ENCODE measurements at places on chromosomes 4 and X. TPM values are rescaled to one million over a fixed set of nuclear protein-coding genes. Genes with fewer than 3 reads are reported as not detected.

DNA sequence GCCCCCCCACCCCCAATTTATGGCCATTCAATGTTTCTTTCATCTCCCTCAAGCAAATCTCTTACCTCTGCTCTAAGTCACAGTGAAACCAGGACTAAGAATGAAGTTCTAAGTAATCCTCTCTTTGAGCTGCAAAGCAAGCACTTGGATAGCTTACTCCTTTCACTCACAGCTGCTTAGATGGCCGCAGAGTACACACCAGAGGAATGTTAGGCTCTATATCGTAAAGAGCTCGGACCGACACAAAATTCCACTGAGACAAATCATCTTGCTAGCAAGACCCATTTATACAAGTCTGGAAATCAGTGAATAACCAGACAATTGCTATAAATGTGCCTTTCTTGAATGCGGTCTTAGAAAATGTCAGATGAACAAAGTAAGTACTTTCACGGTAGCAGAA is 135.0 kb downstream of the IDS start:
- no peak for DNase-seq

DNA sequence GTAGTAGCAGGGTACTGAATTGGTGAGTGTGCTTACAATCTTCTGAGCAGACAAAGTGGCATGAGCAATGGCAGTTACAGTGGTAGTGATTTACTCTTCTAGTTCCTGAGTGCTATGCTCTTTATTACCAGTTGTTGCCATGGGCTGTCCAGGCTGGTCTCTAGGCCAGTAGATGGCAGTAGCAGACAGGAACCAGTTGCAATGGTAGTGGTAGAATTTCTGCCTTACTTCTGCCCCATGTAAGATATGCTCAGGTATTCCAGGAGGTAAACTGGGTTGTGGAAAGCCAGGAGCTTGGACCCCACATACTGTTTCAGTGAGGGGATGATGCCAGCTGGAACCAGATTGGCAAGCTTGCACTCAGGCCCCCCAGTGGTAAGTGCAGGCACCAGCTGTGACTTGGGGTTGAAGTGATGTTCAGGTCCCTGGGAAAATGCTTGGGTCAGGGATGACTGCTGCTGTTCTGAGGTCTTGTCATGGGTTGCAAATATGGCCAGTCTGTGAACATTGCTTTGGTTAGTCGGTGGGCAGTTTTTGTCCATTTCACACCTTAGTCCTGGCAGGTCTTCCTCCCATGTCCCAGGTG is 63.0 kb upstream of the ZXDB start:
- no peak for DNase-seq

GRCh38 chr4:15149839-15150592 is 147.7 kb downstream of the CPEB2 start:
- no peak for DNase-seq

DNA sequence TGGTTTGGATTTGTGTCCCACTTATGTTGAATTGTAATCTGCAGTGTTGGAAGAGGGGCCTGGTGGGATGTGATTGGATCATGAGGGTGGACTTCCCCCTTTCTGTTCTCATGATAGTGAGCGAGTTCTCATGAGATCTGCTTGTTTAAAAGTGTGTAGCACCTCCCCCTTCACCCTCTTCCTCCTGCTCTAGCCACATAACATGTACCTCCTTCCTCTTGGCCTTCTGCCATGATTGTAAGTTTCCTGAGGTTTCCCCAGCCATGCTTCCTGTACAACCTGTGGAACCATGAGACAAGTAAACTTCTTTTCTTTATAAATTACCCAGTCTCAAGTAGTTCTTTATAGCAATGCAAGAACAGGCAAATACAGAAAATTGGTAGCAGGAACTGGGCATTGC is 138.7 kb downstream of the INPP4B start:
- DNase-seq = no peak

- DNase-seq = no peak
Measured at GRCh38 chr4:38782452-38783108, at the start of gene TLR10. TSS of gene TLR10 (minus strand) at chr4:38782990. CDS start at chr4:38775590, 7,400 bp downstream.

GRCh38 chrX:2723286-2723879 is 28.5 kb upstream of the XG start:
- no peak for DNase-seq

GRCh38 chrX:143095816-143096215 is 70.1 kb downstream of the SPANXN4 start:
- DNase-seq = no peak

- no peak for DNase-seq
Measured at GRCh38 chr4:33467291-33467690, 2747.1 kb downstream of the PCDH7 start.

- peak; percentile 54 for DNase-seq
Measured at GRCh38 chrX:117713411-117713810, 403.2 kb downstream of the KLHL13 start.

DNA sequence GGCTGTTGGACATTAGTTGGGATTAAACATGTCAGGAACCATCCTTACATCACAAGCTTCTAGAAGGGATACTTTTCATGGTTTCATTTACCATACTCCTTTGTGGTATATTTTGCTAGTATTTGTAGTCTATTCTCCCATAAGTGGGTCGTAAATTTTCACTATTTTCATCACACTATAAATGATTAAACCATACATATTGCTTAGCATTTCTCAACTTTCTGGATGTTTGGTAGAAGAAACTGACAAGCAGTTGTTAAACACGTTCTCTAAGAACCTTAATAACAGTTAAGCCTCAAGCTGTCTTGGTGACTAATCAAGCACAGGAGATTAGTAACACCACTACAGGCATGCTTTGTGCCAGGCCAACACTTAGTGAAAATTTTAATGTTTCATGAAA is 375.5 kb downstream of the NAF1 start:
- no peak for DNase-seq

- no peak for DNase-seq
Measured at GRCh38 chr4:45121426-45121975, 395.1 kb upstream of the GNPDA2 start.

DNA sequence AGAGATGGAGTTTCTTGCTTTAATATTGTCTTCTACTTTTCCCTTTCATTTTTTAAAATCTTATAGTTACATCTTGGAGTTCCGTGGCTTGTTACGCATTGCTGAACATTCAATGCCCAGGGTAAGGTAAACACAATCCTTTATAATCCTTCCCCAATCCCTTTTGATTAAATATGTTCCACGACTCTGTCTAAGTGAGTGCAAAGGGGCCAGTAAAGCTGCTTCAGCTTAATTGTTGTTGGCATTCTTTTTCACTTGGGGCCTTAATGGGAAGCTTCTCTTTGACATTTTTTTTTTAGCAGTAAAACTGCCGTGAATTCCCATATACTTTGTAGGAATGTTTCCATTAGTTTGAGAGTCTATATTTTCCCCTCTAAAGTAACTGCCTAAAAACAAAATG is 1028.1 kb downstream of the C4orf33 start:
- no peak for DNase-seq

DNA sequence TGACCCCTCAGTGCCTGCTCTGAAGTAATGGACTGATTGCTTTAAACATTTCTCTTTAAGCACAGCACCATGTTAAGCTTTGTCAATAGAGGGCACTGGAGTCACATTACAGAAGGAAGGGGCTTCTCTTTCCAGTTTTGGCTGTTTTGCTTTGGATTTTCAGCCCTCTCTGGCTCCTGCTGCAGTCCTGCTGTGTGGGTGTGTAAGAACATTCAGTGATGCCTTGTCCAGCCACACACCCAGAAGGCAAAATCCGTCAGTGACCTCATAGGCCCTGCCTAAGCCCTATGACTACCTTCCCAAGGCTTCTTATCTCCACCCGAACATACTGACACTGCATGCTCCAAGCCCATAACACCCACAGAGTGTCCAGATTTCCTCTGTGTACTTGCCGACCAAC is 215.3 kb upstream of the CTSO start:
- DNase-seq = no peak

DNA sequence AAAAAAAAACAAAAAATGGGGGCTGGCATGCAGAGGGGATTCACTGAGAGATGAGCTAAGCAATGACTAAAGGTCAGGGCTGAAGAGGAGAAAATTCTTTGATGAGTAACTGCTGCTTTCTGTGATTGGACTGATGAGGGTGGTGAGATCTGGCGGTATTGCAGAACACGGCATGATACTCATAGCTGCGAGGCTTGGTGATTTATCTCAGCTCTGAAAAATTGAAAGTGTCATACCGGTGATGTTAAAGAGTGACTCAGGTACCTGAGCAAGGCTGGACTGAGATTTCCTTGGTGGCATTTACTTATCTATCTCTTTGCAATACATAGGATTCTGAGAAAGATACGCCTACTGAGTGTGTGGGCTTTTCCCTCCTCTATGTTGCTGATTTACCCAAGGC is 204.1 kb upstream of the DDX53 start:
- no peak for DNase-seq

GRCh38 chr4:158353541-158354304 is 143.4 kb downstream of the TMEM144 start:
- no peak for DNase-seq

DNA sequence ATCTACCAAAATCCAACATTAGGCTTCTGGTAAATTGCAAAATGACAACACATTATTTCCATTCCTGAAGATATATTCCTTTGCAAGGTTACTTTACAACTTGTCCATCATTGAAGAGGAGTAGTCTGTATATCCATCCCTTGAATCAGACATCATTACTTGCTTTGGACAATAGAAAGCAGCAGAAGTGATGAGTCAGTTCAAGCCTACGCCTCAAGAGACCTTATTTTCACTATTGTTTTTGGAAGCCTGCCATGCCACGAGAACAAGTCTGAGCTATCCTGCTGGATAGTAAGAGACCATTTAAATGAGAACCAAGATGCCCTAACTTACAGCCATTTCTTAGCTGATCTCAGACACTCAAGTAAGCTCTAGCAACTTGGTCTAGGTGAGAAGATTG is 246.0 kb upstream of the HHIP start:
- peak; percentile 92 for DNase-seq

GRCh38 chr4:145739845-145740244 is 59.9 kb downstream of the C4orf51 start:
- DNase-seq = no peak

DNA sequence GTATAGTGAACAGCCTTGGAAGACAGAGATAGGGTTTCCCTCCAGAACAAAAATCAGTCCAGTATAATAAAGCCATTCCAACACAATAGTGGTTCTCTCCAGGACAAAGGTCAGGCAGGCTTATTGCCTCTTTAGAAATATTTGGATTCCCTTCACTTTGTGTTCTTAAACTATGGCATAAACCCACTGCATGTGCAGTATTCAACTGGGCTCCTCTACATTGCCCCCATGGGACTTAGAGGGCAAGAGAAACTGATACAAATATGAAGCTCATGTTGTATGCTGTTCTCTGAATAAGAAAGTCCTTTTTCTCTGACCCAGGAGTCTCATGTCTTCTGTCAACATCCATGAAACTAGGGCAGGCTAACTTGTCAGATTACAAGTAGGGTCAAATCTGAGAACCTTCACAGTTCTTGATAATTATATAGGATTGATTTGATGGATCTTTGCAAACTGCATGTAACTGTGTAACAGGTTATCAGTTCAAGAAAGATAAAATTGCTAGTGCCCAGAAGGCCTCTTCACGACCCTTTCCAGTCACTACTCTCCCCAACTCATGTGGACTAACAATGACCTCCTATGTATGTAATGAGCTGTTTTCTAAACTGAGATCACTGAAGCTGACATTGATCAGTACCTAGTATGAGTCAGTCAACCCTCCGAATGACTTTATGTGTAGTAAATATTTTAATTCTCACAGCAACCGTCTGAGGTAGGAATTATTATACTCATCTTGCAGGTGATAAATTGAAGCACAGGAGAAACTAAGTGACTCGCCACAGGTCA is 31.9 kb upstream of the FAM9C start:
- DNase-seq = no peak

DNA sequence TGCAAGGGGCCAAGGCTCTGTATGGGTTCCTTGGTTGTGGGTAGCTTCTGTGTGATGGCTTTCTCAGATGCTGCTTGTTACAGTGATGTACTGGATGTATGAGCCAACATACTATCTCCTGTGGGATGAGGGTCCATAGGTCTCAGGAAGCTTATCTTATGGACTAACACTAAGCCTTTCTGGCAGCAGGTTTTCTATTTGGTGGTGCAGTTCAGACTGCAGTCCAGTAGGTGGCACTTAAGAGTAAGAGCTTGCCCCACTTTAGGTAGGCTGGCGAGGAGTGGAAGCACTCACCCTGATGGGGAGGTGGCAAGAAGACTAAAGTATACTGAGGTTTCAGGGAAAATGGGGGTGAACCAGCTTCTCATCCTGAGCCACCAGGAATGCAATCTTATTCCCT is 306.7 kb upstream of the MAOA start:
- no peak for DNase-seq

DNA sequence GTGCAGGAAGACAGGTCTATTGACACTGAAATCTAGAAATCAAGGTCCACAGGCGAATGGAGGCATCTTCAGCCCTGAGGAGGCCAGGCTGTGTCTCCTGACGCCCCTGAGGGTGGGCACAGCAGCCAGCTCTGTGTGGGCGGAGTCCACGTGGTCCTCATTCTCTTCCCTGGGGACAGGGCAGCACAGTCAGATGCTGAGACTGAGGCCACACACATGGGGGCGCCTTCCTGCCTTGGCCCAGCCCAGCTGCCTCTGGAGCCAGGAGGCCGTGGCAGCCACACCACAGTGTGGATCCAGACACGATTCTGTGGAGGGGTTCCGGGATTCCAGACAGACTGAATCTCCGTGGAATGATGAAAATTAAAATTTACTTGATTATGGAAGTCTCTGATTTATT is 20.8 kb downstream of the FGFR3 start:
- no peak for DNase-seq

The PCYT1B gene
- 1.8 TPM for total RNA-seq

The CEP44 gene
- 13.6 TPM for total RNA-seq

The SLC25A4 gene
- 30.2 TPM for total RNA-seq

The DKK2 gene
- total RNA-seq = not detected

The TMEM47 gene
- total RNA-seq = 5.3 TPM

The TRPC5OS gene
- not detected for total RNA-seq

The IL1RAPL1 gene
- 0.07 TPM for total RNA-seq

The CXCL3 gene
- total RNA-seq = 7.3 TPM

The CENPVL1 gene
- 0.96 TPM for total RNA-seq
